NK-92 treated with Interleukin-12 subunit alpha and Interleukin-12 subunit beta, amount 100 ng/mL, for 24 hours (cell line): ENCODE measurements at places on chromosomes 13 and 19.

DNA sequence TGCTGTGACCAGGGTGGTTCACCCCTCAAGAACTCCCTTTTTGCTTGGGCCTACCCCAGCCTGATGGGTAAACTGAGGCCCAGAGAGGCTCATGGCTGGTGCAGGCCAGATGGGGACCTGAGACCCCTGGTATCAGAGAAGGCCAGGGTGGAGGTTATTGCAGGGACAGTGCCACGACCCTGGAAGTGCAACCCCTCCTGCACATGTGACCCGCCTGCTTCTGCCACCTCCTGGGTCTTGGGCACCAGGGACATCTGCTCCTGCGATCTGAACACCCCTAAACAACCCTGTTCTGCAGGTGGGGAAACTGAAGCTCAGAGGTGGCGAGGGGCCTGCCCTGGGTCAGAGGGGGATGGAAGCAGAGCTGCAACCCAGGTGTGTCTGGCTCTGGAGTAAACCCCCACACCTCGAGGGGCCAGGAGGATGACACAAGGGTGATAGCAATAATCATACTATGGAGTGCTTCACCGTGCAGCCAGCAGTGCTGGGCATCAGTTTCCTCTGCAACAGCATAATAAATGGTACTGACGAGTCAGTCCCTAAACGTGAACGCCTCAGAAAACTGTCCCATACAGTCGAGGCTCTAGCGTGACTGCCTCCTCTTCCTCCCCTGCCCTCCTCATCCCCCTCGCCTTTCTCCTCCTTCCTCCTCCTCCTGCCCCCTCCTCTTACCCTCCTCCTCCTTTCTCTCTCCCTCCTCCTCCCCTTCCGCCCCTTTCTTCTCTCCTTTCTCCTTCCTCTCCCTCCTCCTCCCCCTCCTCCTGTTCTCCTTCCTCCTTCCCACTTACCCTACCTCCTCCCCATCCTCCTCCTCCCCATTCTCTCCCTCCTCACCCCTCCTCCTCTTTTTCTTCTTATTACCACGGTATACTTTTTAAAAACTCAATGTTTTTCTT is 4.3 kb downstream of the YJEFN3 start:
- DNase-seq, result no peak

DNA sequence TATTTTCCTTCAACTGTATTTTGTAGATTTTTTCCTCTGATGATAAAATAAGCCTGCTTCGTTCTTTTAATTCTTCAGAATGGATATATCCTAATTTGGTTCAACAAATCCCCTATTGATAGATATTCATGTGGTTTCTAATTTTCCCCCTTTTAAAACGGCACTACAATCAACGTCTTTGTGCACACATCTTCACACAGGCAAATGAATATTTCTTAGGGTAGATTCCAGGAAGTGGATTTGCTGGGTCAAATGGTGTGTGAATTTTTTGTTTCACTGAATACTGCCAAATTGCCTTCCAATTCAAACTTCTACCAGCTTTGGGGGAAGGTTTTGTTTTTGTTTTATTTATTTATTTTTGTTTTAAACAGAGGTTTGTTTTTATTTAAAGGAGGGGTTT is 287.2 kb downstream of the FOXO1 start:
- no peak for DNase-seq

- no peak for DNase-seq
Measured at GRCh38 chr13:73482556-73482955, 423.8 kb downstream of the KLF5 start.

DNA sequence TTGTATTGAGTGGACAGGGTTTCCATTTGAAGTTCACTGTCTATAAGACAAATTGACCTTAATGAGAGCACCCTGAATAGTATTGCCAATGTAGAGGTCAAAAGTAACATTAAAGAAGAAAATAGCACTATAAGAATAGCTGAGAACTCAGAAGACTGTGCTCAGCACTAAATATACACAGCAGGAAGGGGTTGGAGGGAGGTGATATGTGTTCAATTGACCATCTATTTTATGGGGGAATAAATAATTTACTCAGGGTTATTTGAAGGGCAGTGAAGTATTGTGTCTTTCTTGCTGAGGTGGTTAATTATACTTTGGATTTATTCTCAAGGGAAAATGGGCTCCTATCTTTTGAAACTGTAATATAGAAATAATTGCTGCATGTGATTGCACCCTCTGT is 1380.5 kb upstream of the SPRY2 start:
- no peak for DNase-seq

GRCh38 chr13:113441661-113442060 is 11.6 kb downstream of the ADPRHL1 start:
- no peak for DNase-seq

- no peak for DNase-seq
Measured at GRCh38 chr13:103101901-103102300, 35.7 kb upstream of the SLC10A2 start.

DNA sequence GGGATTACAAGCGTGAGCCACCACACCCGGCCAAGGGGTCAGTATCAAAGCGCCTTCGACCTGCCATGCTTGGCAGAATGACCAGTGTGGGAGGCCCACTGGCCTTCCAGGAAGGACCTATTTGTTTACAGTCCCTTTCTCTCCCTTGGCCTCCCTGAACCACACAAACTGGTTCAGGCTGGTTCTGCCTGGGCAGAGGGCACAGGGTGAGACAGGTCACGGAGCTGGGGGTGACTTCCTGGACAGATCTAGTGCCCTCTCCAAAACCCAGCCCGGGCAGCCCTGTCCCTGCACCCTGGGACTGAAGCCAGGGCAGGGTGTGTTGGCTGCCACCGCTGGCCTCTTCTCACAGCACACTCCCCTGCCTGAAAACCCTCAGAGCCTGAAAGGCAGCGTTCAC is 11.3 kb downstream of the PLEKHF1 start:
- DNase-seq, result no peak

- DNase-seq, result no peak
Measured at GRCh38 chr19:8144273-8144995, 5.0 kb downstream of the FBN3 start.

GRCh38 chr19:48069435-48069834 is 25.6 kb upstream of the CABP5 start:
- DNase-seq, result no peak

DNA sequence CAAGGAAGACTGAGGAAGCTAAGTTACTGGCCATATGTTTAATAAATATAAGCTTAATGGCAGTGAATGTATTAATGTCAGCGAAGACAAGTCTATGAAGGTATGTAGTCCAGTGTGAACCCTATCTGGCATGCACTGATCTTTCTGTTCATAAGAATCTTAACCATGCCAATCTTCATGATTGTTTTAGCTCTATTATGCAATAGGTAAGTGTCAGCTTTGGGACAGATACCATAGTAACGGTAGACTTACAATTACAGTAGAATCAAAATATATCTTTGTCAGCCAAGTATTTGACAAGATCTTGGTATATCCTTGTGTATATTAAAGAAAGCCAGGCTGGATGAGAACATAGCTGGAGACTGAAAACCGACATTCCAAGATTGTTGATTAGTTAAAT is 428.5 kb downstream of the SPRY2 start:
- no peak for DNase-seq

DNA sequence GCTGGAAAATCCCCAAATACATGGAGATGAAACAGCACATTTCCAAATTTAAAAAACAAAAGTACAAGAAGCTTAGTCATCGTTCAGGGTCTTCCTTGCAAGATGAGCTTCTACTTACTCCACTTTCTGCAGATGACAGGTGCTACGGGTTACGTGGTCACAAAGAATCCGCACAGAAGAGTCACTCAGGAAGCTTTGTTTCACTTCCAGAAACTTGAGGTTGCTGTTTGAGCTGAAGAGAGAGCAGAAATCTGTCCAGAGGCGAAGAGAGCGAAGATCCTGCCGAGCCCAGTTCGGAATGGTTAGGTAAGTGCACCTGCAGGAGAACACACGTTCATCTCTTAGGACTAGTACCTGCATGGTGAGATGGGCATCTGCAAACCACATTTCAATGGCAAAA is 9.4 kb downstream of the NLRP7 start:
- no peak for DNase-seq

- no peak for DNase-seq
Measured at GRCh38 chr13:87814403-87814802, 143.2 kb downstream of the SLITRK5 start.

DNA sequence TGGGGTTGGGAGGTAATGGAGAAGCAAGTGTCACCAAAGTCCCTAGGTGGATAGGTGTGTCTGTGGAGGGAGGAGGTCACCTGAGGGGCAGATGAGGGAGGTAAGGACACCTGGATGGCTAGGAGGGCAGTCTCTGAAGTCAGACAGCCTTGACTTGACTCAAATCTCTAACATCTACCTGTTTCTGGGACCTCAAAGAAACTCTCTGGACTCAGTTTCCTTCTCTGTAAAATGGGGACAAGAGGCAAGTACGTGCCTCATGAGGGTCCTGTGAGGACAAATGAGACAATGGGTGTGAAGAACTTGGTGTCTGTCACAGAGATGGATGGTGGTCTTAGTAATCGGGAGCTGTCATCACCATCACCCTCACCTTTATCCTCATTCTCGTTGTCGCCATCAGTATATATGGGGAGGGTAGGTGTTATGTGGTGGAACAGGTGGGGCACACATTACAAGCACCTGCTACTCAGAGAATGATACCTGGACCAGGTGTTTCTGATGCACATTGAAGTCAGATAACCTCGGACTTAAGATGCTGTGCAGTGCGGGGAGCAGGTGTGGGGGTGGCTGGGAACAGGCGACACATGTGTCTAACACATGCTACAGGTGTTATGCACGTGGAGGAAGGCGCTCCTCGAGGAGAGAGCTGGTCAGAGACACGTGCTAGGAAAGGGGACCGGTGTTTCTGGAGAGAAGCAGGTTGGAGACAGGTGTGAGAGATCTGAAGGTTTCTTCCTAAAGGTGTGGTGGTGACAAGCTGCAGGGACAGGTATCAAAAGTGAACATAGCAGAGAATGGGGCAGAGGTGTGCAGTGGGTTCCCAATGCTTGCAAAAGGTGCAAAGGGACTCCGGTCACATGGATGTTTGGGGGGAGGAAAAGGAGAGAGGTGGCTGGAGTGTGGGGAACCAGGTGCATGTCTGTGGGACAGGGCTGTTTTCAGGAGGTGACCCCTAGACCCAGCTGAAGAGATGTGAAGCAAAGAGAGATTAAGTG is 3.8 kb downstream of the ERFL start:
- no peak for DNase-seq

DNA sequence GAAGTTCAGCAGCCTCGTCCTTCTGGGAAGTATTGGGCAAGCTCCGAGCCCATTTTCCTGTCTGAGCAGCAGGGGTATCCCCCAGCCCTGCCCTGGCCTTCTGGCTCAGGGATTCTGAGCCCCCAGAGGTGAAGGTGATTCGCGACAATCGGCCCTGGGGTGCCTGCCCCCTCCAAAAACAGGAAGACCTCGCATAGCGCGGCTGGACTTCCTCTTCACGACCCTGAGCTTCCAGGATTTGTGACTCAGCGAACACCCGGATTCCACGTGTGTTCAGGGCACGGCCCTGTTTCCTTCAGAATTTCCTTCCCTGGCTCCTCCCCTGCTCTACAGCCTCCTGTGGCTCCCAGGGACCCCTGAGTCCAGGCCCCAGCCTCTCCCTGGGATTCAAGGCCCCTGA is at the start of gene SEMA6B:
Gene SEMA6B (minus strand): TSS at position 116 of the 400 bp plus-strand sequence. CDS start 1,227 bp downstream, outside the sequence.
- no peak for DNase-seq
